ENCODE measurements at places on chromosomes 2 and 18.

- DNase-seq = no peak
Measured at GRCh38 chr2:120228503-120228902, 5.3 kb upstream of the TMEM185B start.

GRCh38 chr2:112722816-112723546, 2.2 kb downstream of the NT5DC4 start:
- no peak for DNase-seq

GRCh38 chr2:12890066-12890465, 173.3 kb downstream of the TRIB2 start:
- no peak for DNase-seq

DNA sequence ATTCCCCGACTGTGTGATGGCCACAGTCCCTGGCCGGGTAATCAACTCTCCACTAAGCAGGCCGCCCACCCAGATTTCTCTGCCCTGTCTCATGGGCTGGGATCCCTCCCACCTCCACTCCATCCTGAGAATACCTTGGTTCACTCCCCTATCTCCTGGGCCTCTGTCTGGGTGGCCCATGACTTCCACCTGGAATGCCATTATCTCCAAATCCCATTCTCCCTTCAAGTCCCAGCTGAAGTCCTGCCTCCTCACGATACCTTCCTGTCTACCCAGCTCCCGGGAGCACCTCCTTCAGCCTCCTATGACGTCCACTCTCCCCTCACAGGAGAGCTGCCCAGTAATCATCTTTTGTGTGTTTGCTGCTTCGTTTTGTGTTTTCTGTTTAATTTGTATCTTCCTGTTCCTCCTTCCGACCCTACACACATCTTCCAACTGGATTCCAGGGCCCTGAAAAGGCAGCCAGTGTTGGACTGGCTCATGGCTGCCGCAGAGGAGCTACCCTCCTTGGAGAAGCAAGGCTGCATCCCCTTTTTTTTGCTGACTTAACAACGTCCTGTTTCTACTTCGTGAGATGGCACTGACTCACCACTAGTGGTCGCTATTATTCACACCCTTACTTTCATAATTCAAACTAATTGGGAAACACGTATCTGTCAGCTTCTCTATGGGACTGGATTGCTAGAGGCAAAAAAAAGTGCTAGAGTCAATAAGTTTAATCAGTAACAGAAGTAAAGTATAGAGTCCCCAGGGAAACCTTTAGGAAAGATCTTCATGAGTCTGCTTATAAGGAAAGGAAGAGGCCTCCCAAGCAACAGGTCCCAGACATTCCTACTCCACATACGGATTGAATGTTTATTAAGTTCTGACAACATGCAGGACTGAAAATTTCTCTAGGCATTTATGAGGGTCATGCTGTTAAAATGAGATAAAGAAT, 171.9 kb upstream of the GATA6 start:
- peak; percentile 80 for DNase-seq

DNA sequence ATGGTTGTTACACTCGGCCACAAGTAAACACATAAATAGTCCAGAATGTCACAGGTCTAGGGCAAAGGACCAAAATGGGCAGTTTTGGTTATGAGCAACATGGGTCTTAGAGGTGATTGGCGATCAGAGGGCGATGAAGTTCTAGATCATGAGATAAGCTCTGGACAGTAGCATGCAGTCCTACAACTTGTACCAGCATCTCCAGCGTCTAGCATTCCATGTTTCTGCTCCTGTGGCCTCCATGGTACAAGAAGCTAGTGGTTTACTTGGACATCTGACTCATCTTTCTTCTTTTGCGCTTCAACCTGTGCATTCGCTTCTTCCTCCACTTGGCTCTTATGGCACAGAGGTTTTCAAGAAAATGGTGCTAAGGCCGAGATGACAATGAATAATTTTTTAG, 8.9 kb upstream of the MMADHC start:
- no peak for DNase-seq

GRCh38 chr2:42045352-42045751, 2.5 kb upstream of the PKDCC start:
- DNase-seq = no peak

- DNase-seq = no peak
Measured at GRCh38 chr2:104866122-104866864, 12.4 kb downstream of the POU3F3 start.

DNA sequence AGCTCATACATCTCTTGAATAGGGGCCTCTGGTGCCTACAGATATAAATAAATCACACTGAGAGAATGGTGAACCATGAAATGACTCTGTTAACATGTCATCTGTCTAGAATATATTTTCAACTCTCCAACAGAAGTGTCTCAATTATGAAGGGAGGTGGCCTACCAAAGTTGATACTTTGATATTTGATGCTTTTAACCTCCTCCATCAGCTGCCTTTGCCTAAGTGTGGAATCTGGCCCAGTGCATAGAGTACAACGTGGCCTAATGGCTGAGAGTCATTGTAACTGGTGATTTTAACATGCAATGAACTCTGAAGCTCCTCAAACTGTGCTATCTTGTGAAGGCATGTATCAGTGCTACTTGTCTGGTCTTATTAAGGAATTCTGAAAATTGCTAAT, 93.4 kb downstream of the MYO3B start:
- DNase-seq = no peak

DNA sequence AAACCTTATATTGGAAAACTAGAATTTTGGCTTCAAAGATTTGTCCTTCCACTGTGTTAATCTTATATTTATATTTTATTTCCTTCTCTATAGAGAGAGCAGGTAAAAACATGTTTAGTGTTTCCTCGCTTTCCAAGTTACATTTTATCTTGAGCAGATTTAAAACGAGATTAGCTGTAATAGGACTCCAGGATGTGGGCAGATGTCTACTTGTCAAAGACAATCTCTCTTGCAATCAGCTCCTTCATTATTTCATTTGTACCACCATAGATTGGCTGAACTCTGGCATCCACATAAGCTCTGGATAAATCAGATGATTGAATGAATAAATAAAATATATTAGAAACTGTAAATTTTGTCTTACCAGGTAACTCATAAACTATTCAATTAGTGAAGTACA, 17.5 kb upstream of the KANSL1L start:
- DNase-seq = no peak

- no peak for DNase-seq
Measured at GRCh38 chr2:184037273-184037672, 561.1 kb upstream of the ZNF804A start.

GRCh38 chr2:44169155-44169898, 652 bp downstream of the PPM1B start:
- peak; percentile 92 for DNase-seq

DNA sequence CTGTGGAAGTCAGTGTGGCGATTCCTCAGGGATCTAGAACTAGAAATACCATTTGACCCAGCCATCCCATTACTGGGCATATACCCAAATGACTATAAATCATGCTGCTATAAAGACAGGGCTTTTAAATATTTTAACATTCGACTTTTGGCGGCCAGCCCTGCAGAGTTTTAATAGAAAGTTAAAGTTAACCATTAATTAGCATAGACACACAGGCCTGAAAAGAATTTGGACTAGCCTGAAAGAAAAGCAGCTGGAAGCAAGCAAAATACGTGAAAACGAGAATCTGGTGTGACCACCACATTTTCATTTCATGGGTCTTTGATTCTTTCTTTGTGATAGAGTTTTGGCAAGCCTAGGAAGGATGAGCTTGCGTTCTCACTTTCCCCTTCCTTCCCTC, 184.0 kb downstream of the SCG2 start:
- DNase-seq = no peak

GRCh38 chr18:76988031-76988826, 144.4 kb downstream of the MBP start:
- DNase-seq = no peak

- no peak for DNase-seq
Measured at GRCh38 chr18:64100116-64100922, 48.6 kb downstream of the LINC00305 start.

DNA sequence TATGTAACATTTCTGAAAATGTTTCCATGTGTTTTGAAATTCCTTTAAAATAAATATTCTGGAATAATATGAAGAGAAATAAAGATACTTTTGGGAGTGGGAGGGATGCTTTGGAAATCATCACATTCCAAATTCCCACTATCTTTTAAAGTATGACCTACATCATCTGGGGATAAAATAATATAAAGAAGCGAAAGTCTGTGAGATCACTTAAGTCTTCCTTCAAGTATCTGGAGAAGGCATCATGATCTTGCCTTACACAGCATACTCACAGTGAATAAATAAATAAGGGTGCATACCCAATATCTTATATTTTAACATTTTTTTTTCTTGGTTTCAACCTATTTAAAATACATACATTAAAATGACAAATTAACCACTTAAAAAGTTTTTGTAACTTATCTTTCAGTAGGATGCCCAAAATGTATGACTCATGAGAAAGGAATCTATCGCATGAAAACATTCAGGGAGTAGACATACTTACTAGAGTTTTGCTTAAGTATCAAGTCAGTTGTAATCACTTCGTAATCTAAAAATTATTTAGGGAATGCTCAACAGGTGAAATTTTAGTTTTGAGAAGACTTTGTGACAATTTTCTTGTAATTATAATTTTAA, 248.3 kb upstream of the COL3A1 start:
- DNase-seq = no peak

DNA sequence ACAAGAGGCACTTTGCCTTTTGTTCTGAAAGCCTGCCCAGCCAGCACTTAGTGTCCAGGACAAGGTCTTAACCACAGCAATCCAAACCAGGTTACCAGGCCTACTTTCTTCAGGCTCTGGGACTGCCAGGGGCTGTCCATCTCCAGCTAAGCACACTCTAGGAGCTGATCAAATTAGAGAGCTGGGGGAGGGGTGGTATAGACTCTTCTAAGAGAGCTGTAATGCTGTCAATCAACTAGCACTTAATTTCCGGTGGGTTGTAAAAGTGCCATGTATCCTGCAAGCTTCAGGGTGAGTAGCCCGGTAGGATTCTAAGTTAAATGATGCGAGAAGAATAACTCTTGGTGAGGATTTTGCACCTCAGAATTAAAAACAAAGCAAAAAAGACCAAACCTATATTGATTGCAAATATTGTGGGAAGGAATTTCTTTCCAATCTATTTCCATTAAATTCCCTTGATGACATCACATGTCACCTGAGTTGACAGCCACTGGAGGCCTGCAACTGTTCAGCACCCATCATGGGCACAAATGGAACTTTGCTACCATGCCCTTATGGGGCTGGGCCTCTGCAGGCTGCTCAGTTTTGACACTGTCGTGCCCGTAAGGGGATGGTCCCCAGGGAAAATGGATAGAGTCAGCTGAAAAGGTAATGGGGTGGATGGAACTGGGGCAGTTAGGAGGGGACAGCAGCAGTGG, 8.7 kb upstream of the COX7A2L start:
- no peak for DNase-seq

DNA sequence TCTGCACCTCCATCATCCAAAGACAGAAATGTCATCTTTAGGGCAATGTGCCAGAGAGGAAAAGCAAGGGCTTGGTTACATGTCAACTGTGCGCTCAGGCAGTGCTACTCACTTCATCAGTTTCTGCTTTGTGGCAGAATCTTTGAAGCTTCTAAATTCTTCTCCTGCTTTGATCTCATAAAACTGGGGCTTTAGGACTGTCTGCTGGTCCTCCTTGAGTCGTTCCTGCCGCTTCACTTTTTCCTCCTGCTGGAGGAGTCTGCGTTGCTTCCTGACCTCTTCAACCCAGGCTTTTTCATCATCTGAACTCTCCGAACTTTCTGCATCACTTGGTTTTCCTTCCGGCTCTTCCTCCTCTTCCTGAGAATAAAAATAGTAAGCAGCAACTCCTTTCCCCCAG, 100.8 kb downstream of the NOL10 start:
- DNase-seq = no peak

DNA sequence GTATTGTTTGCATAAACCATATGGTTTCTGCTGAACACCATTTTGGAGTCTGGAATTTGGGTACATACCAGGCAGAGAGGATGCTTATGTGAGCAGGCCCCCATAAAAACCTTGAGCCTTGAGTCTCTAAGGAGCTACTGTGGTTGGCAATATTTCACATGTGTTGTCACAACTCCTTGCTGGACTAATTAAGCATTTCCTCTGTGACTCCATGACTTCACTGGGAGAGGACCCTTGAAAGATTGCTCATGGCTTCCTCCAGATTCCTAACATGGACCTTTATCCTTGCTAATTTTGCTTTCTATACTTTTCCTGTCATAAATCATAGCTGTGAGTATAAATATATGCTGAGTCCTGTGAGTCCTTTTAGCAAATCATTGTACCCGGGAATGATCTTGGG, 7.6 kb upstream of the COQ10B start:
- no peak for DNase-seq

DNA sequence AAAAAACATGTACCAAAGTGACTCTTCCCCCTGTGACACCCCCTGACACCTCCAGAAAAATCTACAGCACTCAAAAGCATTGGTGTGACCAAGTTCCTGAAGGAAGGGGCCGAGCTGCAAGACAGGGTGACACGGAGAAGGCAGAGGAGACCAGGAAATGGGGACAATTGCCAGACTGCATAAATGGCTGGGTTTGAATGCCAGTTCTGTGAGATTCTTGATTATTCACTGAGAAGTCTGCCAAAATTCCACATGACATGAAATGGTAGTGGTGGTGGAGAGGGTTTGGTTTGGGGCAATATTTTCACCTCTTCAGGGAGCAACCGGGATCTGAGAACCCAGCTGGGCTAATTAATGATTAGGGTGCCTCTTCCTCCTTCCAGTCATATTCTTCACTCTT, 178.5 kb downstream of the ARL4C start:
- no peak for DNase-seq

DNA sequence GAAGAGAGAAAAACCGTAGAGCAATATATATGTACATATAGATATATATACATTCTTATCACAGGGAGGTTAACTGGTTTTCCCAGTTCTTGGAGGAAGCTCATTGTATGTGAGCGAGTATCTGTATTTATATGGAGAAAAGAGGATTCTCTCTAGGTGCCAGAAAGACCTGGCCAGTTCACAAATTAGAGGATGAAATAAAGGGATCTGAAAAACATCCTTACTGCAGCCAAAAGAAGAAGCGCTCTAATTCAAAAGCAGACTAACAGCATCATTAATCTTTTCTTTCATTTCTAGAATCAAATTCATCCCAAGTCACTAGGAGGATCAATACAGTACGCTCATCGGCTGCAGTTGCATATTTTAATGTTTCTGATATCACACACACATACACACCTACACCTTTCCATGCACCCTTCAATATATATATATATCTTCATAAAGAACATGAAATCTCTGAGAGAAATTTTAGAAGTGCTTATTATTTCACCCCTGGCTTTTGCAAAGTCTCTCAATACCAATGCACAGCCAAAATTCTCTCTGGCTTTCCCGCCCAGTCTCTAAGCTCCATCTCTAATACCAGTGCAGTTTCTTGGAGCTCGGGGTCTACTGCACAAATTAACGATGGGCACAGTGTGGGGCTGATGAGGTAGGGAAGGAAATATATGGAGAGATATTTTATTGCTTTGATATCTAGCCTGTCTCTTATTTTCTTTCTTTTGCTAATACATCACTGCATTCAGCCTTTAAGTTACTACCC, 731 bp downstream of the NRXN1 start:
- DNase-seq = no peak

- DNase-seq = no peak
Measured at GRCh38 chr2:233189025-233189424, 62.4 kb upstream of the ATG16L1 start.

GRCh38 chr2:133265432-133265949, 302.8 kb downstream of the NCKAP5 start:
- no peak for DNase-seq

GRCh38 chr2:239308661-239309397, 92.0 kb downstream of the HDAC4 start:
- DNase-seq = peak; percentile 32

Data from Kasumi-1 (cell line).